Upper lobe of right lung (tissue), 1 donor: ENCODE measurements at places on chromosomes 5 and 9. TPM values are rescaled to one million over a fixed set of nuclear protein-coding genes. Genes with fewer than 3 reads are reported as not detected.

The TMEM171 gene
- total RNA-seq: 0.43 TPM

The POLR3G gene
- 0.93 TPM for total RNA-seq

The PRRX2 gene
- 1.1 TPM for total RNA-seq

The NR3C1 gene
- 101 TPM for total RNA-seq

The PCAT7 gene
- total RNA-seq: 0.35 TPM

The NUP155 gene
- total RNA-seq: 17.1 TPM

DNA sequence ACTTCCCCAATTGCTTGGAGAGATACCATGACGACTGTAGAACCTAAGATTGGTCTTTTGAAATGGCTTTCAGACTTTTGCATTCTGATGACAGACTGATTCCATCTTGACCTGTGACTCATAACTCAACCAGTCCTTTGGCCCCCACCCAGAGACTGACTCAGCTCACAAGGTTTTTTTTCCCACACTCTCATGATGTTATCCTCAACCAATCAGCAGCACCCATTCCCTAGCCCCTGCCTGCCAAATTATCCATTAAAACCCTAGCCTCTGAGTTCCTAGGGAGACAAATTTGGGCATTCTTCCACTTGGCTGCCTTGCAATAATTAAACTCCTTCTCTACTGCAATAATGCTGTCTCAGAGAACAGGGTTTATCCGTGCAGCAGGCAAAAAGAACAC lies 1263.3 kb upstream of the CDH9 start:
- no peak for DNase-seq

DNA sequence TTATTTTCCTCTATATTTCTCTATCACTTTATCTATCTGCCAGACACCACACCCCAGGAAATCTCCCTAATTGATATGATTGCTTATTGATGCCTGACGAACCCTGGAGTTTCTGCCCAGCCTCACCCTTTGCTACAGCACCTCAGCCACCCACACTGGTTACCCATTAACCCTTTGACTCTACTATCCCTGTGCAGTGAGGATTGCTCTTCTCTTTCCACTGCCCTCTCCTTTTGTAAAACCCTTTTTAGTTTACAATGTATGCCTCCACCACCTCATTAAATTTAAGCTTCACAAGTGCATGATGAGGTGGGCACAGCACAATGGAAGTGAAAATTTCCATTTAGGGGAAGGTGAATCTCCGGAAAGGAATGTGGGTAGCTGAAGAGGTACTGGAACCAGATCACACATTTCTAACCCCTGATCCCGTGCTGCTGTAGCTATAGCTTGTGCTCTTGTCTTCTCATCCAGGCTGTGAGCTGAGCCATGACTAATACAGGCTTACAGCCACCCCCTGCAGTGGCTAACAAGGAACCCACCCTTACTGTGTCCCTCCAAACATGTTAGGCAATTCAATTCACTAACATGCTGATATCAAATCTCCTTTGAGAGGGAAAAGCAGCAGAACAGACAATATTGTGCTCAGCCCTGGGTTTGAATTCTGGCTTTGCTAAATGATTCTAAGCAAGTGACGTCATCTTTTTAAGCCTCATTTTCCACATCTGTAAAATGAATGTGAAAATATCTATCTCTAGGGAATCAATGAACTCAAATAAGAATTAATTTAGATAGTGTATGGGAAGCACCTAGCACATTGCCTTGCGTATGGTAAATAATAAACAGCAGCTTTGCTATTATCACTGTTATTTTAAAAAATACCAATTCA lies 186.9 kb upstream of the TRIM32 start:
- DNase-seq: no peak

DNA sequence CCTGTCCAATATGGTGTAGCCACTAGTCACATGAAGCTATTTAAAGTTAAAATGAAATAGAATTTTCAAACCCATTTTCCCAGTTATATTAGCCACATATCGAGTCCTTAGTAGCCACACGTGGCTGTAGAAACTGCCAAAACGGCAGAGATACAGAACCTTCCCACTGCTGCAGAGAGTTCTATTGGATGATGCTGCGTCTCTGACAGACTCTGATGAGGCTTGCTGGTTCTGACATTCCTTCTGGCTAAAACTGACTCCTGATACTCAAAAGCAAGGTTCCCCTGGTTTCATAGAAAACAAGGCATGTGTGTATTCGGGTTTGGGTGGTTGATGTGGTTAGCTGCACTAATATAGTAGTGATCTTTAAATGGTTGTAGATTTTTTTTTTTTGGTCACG lies 91.5 kb downstream of the TLE4 start:
- DNase-seq: no peak

DNA sequence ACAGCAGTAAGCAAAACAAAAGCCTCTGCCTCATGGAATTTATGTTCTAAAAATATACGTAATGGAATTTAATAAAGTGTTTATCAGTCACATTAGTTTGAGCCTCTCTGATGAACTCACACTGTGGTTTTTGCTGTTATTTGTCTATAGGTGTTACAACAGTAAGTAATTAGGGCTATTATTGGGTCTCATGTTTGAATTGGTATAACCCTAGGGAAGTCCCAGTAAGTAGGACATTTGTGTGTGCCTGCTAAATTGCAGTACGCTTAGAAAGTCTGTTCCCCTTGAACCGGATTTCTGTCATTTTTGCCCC lies 197.6 kb downstream of the NR3C1 start:
- DNase-seq: no peak

GRCh38 chr9:136079211-136079915 lies 15.7 kb downstream of the NACC2 start:
- DNase-seq: no peak

- no peak for DNase-seq
Measured at GRCh38 chr5:41821051-41821450, 49.2 kb downstream of the OXCT1 start.

- DNase-seq: no peak
Measured at GRCh38 chr9:86893811-86894490, 53.4 kb downstream of the GAS1 start.

DNA sequence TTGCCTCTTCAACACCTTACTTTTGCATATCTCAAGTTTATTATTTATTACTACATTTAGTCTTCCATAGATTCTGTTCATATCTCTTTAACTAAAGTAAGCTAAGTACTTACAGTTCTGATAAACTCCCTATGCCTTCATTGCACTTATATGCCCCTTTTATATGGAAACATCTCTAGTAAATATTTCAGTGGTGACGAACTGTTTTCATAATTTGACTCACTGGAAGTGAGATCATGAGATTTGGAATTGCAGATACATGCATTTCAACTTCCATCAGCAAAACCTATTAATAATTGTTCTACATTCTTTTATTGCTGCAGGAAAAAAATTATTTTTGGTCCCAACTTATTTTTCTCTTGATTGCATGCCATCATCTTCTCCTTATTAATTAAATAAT lies 263.5 kb downstream of the CD180 start:
- DNase-seq: no peak

- no peak for DNase-seq
Measured at GRCh38 chr5:149948993-149949392, 4.4 kb upstream of the PDE6A start.

GRCh38 chr5:145180371-145180770 lies 654.8 kb downstream of the PRELID2 start:
- DNase-seq: no peak

- DNase-seq: no peak
Measured at GRCh38 chr5:116524051-116524904, 50.3 kb downstream of the SEMA6A start.

GRCh38 chr5:87076411-87076810 lies 191.3 kb upstream of the RASA1 start:
- DNase-seq: no peak

DNA sequence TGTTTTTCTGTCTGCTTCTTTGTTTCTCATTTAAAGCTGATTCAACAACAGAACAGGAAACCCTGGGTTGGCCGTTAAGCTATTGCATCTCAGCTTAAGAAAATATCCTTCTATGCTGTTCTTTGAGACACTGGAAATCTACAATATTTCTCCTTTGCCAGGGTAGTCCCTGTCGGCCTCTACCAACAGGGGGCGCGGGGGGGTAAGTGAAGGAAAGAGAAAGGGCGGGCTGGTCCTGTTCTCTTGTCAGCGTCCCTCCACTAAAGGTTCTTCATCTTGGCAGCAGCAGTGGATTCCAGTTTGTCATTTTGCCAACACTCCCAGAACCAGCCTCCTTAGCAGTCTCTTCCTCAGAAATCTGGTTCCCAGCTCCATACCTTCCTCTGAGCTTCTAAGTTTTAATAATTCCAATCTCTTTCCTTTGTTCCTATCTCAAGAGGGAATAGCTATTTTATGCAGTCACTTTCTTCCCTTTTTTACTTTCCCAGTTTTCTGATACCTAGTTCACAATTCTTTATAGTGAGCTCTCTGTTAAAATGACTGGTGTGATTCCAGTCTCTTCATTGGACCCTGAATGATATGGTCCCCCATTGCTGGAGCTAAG lies 222.3 kb downstream of the GLIS3 start:
- peak; percentile 88 for DNase-seq

GRCh38 chr9:116147821-116148220 lies 5.8 kb upstream of the PAPPA start:
- no peak for DNase-seq
